Kidney epithelial cell (primary cell): ENCODE measurements at places on chromosomes 16 and 17.
A peak's percentile ranks its signal among the peaks of the same experiment; 100 is the strongest.

GRCh38 chr17:43467981-43468581 is 15.7 kb upstream of the DHX8 start:
- DNase-seq: peak; percentile 63

GRCh38 chr16:31004658-31005057 is 5.8 kb downstream of the STX1B start:
- DNase-seq: no peak

DNA sequence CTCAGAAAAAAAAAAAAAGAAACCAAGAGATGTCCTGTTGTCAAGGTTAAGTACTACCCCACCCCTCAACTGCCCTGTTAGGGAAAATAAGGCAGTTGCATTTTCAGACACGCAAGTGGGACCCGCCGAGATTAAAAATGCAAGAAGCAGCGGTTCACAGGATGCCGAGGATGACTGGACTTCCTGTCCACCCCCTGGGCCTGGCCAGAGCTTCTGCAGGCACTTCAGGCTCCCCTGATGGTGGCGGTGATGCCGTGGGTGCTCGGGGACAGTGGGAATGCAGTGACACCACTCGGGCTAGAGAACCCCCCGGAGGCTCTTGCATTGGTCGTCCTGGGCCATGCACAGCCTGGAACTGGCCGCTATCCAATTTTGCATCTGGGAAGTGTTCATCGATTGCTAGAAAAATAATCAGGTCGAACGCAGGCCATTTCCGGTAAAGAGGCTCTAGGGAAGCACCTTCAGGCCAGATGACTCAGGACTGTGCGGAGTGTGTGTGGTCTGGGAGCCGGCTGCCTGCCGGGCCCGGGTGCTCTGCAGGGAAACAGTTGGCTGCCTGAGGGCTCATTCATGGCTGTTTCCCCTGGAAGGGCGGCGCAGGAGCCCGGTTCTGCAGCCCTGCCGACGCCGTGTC is 13.4 kb upstream of the CRISPLD2 start:
- peak; percentile 48 for DNase-seq

- no peak for DNase-seq
These were observed 9.4 kb downstream of the NPRL3 start for GRCh38 chr16:129075-129474.

GRCh38 chr17:28812748-28813377 is 29.7 kb downstream of the FAM222B start:
- no peak for DNase-seq

DNA sequence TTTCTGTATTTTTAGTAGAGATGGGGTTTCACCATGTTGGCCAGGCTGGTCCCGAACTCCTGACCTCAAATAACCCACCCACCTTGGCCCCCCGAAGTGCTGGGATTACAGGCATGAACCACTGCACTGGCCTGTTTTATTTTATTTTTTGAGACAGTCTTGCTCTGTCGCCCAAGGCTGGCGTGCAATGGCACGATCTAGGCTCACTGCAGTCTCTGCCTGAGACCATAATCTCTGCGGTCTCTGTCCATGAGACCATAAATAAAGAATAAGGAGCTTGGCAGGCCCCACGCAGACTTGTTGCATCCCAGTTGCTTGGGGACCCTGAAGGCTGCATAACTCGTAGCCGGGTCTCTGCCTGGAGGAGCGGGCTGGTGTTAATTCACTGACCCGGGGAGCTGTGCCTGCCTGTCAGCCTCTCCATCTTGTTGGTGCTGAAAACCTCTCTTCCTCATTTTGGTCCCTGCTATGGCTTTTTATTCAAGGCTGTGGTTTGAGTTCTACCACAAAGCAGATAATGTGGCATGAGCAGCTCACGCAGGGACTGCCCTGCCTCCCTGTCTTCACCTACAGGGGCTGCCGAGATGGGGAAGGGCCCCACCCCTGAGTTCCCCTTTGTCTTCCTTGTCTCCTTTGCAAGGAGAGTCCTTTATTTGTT is 82.1 kb downstream of the MSI2 start:
- DNase-seq: no peak

DNA sequence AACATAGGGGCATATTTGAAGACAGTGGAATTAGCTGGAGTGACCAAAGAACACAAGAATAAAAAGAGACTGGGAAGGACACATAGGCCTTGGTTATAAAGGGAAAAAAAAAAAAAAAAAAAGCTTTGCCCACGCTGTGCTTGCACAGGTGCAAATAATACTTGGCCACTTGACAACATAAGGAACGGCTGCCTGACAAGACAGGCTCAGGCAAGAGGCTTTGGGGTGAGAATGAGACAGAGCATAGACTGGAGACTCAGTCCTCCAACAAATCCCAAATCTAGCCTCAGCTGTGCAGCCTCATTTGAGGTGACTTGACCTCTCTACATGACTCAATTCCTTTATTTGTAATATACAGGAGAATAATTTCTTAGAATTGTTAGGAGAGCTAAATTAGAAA is 332.8 kb upstream of the DYNLRB2 start:
- DNase-seq: no peak

GRCh38 chr17:56158915-56159825 is 5.9 kb downstream of the ANKFN1 start:
- no peak for DNase-seq

DNA sequence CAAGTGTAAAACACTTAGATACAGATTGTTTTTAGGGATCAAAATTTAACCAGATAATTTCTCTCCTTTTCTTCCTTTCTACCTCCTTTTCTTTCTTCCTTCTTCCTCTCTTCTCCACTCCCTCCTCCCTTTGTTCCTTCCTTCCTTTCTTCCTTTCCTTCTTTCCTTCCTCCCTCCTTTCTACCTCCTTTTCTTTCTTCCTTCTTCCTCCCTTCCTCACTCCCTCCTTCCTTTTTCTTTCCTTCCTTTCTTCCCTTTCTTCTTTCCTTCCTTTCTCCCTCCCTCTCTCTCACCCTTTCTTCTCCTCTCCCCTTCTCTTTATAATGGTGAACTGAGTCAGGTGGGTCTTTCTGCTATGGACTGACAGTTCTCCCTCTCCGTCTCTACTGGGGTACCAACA is 397.5 kb upstream of the CDH11 start:
- no peak for DNase-seq

- DNase-seq: no peak
These were observed at the start of gene VAT1L for GRCh38 chr16:77788181-77789084. VAT1L (plus strand) TSS chr16:77788564; CDS start chr16:77788683, 119 bp downstream.

- DNase-seq: no peak
These were observed 12.7 kb upstream of the ZG16 start for GRCh38 chr16:29765167-29766032.

- no peak for DNase-seq
These were observed 56.2 kb upstream of the TEKT3 start for GRCh38 chr17:15397620-15398019.

GRCh38 chr16:1379304-1380076 is 27.8 kb downstream of the GNPTG start:
- DNase-seq: no peak

DNA sequence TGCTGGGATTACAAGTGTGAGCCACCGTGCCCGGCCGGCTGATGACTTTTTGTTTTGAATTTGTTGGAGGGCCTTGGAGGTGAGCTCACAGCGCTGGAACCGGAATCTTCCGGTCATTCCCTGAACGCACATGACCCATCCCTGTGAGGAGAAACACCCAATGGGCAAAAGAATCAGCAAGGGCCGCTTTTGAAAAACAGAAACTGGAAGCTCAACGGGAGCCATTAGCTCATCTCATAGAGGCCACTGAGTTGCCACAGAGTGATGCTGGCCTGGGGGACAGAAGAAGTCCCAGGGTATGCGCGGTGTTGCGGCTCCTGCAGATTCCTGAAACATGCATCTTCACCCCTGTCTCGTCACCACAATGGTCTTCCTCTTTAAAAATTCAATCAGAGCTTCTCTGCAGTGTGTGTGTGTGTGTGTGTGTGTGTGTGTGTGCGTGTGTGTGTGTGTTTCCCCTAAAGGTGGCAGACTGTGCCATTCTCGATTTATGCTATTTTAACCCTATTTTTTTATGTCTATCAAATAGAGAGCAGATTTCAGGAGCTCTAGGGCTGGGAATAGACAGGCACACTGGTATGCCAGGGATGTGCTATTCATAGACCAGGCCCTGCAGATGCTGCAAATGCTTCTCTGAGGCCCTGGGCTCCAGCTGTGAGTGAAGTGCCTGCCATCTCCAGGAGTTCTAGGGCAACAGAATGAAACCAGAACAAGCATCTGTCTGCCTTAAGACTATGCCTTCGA is 68.3 kb downstream of the MARCHF10 start:
- DNase-seq: no peak

- DNase-seq: no peak
These were observed 89.5 kb upstream of the METRNL start for GRCh38 chr17:82989881-82990280.

- DNase-seq: no peak
These were observed 1.3 kb upstream of the BRICD5 start for GRCh38 chr16:2211923-2212347.

DNA sequence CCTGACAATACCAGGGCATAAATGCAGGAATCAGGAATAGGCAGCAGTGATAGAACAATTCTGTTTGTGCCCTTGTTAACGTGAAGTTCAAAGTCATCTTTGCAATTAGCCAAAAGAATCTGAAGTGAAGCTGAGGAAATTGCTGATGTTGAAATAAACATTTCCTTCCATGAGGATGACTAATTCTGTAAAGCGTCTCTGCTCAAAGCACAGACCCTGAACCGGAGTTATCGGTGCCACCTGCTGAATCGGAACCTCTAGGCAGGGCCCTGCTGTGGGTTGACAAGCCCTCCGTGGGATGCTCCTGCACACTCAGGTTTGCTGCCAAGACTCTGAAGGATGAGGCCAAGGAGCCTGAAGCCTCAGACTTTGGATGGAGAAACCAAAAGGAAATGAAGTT is 37.0 kb upstream of the CDH1 start:
- no peak for DNase-seq

- DNase-seq: no peak
These were observed 314.3 kb downstream of the C16orf95 start for GRCh38 chr16:87002717-87003413.

DNA sequence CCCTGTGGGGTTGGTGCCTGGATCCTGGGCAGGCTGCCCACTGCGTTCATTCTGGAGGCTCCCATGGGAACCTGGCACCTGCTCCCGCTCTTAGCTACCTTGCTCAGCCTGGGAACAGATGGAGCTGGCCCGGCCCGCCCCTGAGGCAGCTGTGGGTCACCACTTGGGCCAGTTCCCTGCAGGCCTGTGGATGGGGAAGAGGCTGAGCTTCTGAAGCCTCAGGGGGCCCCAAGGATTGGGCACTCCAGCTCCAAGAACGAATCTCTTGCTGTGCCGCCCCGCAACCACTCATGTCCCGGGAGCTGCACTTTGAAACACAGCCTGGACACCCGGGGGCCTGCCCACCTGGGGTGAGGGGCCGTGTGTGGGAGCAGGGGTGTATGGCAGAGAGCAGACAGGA is 37.7 kb downstream of the BAHCC1 start:
- no peak for DNase-seq

GRCh38 chr17:70661342-70662222 is 492.2 kb downstream of the KCNJ2 start:
- DNase-seq: peak; percentile 79

DNA sequence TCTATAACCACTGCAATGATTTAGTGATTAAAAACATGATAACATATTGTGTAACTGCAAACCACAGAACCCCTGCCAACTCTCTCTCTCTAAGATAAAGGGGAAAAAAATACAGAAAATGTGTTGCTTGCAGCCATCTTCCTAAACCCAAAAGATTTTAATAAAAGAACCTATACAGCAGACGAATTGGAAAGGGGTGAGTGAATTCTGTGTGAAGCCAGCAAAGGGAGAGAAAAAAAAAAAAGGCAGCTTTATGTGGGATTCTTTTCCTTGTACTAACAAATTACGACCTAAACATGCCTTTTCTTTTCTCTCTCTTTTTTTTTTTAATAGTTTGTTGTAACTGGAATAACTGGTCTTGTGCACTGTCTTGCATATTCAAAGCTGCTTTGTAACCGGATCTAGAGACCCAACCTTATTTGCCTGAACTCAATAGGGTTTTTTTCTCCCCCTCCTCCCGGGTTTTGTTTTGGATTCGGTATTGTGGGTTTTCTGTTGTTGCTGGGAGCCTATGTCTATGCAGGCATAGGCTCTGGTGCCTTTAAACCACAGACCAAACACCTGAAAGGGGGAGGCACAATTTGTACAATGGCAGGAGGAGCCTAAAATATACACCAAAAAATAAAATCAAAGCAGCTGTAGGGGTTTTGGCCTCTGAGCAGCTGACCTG is 7.0 kb upstream of the ZFHX3 start:
- DNase-seq: no peak

GRCh38 chr17:79204261-79204660 is 129.6 kb downstream of the ENGASE start:
- no peak for DNase-seq

DNA sequence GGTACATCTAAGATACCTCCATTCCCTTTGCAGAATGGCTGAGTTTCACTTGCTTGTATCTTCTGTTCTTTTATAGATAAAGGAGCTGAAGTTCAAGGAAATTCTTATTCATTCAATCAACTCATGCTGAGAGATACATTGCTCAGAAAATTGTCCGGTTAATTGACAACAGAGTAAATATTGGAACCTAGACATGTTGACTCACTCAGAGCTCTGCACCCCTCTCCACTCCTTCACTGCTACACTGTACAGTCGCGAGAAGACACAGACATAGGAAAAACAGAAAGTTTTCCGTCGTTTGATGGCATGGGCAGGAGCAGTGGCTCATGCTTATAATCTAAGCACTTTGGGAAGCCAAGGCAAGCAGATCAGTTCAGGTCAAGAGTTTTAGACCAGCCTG is 690.5 kb upstream of the SOX9 start:
- no peak for DNase-seq

DNA sequence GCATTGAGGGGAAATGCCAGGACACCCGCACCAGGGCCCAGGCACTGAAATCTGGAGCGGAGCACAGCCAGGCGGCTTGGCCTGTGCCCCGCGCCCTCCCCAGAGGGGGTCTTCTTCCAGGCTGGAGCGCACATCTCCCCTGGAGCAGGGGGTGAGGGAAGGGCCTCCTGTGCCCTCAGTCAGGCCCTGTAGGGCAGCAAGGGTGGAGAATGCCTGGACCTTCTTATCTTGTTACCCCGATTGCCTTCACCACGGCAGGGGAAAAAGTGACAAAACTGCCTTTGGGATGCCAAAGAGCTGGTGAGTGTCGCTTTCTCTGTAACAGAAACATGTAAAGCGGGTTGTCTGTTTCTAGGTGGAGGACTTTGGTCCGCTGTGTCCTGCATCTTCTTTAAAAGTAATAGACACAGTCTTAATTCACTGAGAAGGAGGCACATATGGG is 48.3 kb upstream of the BAHCC1 start:
- no peak for DNase-seq

GRCh38 chr16:30728899-30729672 is 19.1 kb upstream of the PHKG2 start:
- no peak for DNase-seq

GRCh38 chr16:30750876-30751465 is 2.7 kb downstream of the PHKG2 start:
- no peak for DNase-seq

GRCh38 chr17:73566905-73567782 is 77.1 kb downstream of the SDK2 start:
- no peak for DNase-seq

DNA sequence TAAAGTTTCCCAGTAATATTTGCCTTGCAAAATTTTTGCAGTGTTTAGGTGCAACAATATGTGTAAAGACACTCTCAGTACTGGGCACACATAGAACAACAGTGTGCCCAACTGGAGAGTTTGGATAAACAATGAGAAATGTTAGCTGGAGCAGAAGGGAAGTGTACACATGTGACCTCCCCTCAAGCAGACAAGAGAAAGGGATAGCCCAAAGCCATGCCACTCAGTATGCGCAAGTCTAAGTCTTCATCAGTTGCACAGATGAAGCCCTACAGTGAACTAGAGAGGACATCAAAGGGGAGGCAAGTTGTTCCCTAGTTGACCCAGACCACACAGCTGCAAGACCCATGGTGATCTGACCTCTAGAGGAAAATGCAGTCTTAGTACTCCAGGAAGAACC is 97.9 kb upstream of the CDH11 start:
- DNase-seq: no peak

- DNase-seq: no peak
These were observed 56.6 kb downstream of the RGS9 start for GRCh38 chr17:65193716-65194293.
